ENCODE measurements at places on chromosomes 11 and 22.

- no peak for DNase-seq
These were observed 38.6 kb upstream of the PDE2A start for GRCh38 chr11:72712841-72713240.

DNA sequence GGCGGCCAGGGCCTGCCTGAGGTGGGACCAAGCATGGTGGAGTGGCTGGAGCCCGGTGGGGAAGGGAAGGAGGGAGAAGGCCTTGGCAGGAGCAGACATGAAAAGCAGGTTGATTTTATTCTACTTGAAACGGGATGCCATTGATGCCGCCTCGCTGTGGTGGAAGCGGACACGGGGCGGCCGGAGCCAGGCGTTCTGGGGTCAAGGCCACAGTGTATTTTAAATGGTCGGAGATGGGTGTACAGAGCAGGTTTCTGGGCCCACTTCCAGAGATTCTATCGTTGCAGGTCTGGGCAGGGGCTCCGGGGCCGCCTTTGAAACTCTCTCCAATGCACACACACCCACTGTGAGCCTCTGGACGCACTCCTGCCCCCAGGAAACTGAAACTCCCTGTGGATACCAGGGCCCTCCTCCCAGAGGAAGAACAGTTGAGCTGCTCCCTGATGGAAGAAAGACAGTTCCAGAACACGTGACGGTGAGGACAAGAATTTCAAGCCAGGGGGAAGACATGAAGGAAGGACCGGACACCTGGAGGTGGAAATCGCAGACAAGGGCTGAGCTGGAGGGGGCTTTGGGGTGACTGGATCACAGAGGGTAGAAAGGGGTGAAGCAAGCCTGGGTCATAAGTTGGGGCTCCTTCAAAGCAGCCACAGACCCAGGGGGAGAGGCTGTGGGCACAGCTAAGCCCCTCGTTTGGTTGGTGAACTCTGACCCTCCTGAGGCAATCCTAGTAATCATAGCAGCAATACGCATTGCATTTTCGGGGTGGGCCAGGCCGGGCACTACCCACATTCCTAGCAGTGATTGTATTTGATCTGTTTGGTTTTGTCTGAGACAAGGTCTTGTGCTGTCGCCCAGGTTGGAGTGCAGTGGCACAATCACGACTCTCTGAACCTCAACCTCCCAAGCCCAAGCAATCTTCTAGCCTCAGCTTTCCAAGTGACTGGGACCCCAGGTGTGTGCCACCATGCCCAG lies 12.3 kb upstream of the LINC01488 start:
- DNase-seq, result no peak

- no peak for DNase-seq
These were observed 11.4 kb downstream of the BCL9L start for GRCh38 chr11:118914178-118914918.

- DNase-seq, result no peak
These were observed 42.5 kb downstream of the INSC start for GRCh38 chr11:15157181-15157580.

- DNase-seq, result no peak
These were observed 1.9 kb downstream of the SEPTIN5 start for GRCh38 chr22:19716041-19716828.
